ENCODE measurements at places on chromosomes 4 and X. TPM values are rescaled to one million over a fixed set of nuclear protein-coding genes. Genes with fewer than 3 reads are reported as not detected.

DNA sequence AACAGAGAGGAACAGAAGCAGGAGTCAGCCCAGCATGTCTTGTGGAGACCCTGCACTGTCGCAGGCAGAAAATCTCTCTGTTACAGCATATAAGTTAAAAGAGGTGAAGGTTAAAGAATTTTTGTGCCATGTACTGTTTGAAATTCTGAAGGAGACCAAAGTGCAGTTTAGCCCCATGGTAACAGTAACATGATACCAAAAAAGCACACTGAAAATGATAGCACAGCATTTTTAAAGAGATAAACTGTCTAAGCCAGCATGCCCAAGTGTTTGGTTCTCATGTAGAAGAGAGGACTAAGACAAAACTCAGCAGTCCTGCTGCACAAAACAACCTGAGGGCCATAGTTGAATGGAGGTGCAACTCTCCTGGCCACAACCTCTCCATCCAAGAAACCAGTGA lies 41.9 kb upstream of the PARM1 start:
- no peak for DNase-seq

DNA sequence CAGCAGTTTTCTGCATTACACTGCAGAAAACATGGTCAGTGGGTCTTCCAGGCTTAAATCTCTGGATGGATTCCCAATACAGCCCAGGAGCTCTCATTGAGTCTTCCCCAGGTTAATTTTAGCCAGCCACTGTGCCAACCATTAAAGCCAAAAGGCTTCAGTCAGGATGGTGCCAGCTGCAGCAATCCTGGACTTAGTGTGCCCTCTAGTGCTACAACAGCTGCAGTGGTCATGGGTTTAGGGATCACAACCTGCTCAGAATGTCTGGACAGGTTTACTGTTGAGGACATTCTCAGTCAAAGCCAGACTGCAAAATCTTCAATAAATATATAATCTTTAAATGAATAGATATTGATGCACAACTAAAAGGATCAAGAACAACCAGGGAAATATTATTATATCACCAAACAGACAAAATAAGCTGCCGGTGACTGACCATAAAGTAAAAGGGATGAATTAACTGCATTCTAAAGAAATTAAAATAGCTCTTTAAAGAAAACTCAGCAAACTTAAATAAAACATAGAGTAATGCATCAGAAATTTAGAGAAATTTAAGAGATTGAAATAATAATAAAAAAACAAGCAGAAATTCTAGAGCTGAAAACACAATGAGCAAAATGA lies 639.9 kb downstream of the SPOCK3 start:
- DNase-seq = no peak

The YIPF6 gene
- total RNA-seq = 34.5 TPM

The DIAPH2 gene
- 9.8 TPM for total RNA-seq

DNA sequence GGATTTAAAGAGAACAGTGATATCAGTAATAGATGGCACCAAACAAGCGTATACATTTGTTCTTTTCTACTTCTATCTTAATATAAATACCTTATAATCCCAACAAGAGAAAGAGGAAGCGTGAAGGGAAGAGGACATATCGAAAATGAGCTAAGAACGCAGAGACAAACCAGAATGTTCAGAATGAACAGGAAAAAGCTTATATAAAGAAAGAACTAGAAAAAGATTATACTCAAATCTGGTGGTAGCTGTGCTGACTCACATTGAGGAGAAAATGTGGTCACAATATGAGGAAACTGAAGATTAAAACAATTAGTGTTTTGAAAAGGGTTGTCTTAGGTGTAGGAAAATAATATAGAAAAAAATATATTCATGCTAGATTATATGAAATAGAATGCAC lies 2.0 kb upstream of the GPR34 start:
- no peak for DNase-seq

The NUP62CL gene
- total RNA-seq = 2.2 TPM

GRCh38 chrX:110795645-110796406 lies at the start of gene CHRDL1:
TSS of gene CHRDL1 (minus strand) at chrX:110795817. CDS start at chrX:110792181, 3,636 bp downstream.
- DNase-seq = peak; percentile 39

DNA sequence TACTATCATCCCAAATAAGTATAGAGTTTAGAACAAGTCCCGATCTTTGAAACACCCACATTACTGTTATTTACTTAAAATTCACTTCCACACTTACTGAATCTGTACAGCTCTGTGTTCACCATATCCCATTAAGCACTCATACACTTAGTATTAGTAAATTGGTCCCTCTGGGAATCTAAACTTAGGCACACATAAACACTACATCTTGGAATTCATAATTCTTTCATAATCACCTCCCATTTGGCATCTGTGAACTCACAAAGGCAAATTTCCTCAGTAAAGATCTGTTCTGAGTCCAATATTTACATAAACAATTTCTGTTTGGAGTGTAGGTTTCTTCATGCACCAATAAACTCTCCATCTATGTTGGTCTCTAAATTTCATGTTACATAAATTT lies 52.6 kb upstream of the PPARGC1A start:
- DNase-seq = no peak

The NRK gene
- 1.8 TPM for total RNA-seq

GRCh38 chrX:84715315-84715714 lies 213.1 kb upstream of the HDX start:
- no peak for DNase-seq

DNA sequence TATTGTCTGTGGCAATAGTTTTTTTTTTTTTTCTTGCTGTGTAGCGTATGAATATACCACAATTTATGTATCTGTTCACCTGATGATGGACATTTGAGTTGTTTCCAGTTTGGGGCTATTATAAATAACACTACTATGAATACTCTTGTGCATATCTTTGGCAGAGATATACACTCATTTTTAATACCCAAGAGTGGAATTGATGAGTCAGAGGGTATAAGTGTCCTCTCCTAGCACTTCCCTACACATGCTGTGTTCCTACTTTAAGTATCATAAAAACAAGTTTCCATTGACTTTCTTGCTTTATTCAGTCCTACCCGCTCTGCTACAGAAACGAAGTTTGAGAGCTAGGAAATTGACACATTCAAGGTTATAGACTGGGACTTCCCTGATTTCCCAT lies 39.8 kb downstream of the XIAP start:
- DNase-seq = no peak

DNA sequence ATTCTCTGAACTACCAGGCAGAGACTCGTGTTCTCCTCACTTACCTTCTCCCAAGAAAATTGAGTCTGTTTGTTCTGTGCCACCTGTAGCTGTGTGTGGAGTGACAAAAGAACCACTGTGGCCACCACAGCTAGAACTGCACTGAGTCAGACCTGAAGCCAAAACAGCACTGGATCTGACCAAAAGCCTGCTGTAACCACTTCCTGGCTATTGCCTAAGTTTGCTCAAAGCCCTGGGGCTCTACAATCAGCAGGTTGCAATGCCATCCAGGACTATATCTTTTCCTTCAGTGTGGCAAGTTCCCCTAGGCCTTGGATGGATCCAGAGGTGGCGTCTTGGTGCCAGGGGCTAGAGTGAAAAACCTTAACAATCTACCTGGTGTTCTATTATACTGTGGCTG lies 449.1 kb downstream of the FAM133A start:
- DNase-seq = no peak

DNA sequence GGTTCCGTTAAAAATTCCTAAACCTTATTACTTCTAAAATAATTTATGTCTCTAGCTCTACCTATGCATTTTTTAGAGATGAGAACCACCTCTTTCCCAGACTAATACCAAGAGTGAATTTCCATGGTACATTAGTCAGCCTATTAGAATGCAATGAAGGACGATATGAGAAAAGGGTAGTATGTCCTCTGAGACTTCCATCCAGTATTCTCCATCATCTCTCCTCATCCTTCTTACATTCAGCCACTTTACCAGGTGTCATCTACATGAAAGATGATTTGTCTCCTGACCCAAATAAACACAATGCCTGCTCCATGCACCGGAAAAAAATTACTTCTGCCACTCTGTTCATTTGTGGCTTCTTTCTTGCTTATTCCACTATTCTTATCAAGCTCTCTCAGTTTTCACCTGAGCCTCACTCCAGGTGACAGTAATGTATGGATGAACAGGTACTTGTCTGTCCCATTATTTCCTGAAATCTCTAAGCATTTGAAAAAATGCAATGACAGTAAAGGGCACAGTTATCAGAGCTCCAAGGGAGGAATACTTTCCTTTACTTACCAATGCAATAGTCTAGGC lies 97.9 kb downstream of the MAB21L2 start:
- no peak for DNase-seq

The SLC10A7 gene
- total RNA-seq = 4.5 TPM

The GAGE12H gene
- total RNA-seq = not detected

- peak; percentile 27 for DNase-seq
Measured at GRCh38 chr4:13918110-13918509, 290.6 kb upstream of the BOD1L1 start.

The MAGEC3 gene
- total RNA-seq = not detected

All from left ventricle myocardium superior (tissue), 1 donor.